H9 (cell line): ENCODE measurements at places on chromosomes 6 and 20. TPM values are rescaled to one million over a fixed set of nuclear protein-coding genes. Genes with fewer than 3 reads are reported as not detected.

Gene TMEM14C
- total RNA-seq = 94.4 and 104 TPM in 2 replicates

DNA sequence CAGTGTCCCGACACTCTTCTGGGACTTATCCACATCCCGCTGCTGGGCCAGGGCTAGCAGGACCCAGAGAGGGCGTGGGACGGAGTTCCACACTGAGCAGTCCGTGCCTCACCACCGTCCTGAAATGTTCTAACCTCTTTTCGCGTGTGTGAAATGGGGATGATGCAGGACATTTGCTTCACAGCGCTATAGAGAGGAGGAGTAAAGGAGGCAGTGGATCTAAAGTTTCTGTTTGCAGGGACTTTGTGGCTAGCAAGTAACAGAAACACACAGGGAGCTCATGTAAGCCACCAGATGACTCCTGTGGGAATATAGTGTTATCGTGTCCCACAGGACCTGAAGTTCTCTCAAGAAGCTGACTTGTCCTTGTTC lies 634 bp downstream of the ITPA start:
- DNase-seq = no peak

Gene RCAN2
- total RNA-seq = 3.0 TPM in 2 replicates

Gene ENPP5
- 4.6 and 5.1 TPM in 2 replicates for total RNA-seq

Gene SLC25A27
- 3.8 and 5.1 TPM in 2 replicates for total RNA-seq

- no peak for DNase-seq
These were observed 9.1 kb upstream of the SAYSD1 start for GRCh38 chr6:39124114-39124513.

DNA sequence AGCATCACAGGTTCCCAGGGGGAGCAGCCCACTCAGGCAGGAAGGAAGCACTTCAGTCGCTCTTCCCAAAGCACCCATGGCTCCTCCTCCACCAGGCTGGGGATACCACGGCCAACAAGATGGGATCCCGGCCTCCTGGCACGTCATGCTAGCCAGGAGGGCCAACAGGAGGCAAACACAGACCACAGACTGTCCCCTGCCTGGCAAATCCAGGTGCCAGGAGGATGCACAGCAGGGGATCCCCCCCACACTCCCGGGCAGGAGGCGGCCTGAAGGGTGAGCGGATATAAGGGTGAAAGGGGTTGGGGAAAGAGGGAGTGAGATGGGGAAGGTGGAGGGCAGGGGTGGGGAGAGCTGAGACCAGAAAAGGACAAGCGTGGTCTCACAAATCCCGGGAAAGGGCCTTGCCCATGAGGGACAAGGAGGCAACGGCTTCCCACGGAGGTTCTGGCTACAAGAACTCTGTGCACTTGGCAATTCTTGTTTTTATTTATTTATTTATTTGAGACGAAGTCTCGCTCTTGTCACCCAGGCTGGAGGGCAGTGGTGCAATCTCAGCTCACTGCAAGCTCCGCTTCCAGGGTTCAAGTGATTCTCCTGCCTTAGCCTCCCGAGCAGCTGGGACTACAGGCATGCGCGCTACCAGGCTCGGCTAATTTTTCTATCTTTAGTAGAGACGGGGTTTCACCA lies 7.2 kb downstream of the PXDC1 start:
- DNase-seq = no peak

- DNase-seq = no peak
These were observed 9.8 kb downstream of the NKX2-4 start for GRCh38 chr20:21387528-21387927.

- no peak for DNase-seq
These were observed 174.8 kb upstream of the HEY2 start for GRCh38 chr6:125574604-125575003.

DNA sequence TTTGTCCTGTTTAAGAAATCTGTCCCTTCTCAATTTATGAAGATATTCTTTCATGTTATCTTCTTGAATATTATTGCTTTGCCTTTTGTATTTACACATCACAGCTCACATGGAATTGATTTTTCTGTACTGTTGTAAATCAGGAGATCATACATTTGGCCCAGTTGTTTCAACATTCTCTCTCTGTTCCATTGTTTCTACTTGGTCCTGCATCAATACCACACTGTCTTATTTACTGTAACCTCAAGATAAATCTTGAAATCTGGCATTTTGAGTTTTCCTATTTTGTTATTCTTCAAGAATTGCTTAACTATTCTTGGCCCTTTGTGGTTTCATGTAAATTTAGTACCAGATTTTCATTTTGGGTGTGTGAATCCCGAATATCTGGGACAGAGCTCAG lies 121.7 kb upstream of the CCN2 start:
- no peak for DNase-seq

DNA sequence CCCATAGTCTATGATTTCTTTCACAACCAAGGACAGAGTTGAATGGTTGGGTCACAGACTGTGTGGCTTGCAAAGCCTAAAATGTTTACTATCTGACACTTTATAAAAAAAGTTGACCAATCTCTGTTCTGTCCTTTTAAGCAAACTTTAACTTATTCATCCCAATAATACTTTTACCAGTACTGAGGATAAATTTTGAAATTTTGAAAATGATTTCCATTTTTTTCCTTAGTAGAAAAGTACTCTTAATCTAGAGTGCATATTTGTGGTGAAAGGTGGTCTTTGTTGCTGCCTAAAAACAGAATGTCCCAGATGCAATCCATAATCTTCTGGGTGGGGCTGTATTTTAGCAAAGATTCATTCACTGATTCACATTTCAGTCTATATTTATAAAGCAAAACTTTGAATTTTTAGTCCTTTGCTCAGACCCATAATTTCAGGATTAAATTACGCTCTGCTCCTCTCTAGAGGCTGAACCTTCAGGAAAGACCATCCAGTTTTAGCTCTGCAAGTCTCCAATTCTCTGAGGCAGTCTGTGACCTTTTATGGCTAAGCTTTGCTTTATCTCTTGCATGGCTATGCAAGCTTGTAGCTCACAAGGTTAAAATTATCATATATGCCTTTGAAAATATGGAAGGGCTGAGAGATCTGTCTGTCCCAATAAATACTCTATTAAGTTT lies 573.5 kb downstream of the COL12A1 start:
- DNase-seq = no peak

DNA sequence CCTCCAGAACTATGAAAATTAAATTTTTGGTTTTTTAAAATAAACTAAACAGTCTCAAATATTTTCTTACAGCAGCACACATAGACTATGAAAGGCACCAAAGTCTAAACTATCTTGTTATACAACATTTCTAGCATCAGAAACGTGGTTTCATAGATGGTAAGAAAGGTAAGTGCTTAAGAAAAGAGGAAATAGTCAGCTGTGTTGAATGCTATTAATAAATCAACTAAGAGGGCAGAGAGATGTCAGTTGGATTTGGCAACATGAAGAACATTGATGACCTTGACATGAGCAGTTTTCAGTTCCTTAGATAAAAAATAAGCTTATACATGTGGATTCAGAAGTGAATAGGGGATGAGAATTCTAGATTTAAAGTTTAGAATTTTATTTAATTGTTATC lies 113.6 kb downstream of the RFX6 start:
- DNase-seq = no peak

Gene SIGLEC1
- total RNA-seq = not detected in 2 replicates

- no peak for DNase-seq
These were observed 21.8 kb downstream of the ITPR3 start for GRCh38 chr6:33642897-33643296.

Gene HRH3
- 1.8 and 1.9 TPM in 2 replicates for total RNA-seq

GRCh38 chr6:133610227-133610840 lies 278.6 kb upstream of the TCF21 start:
- DNase-seq = no peak

- DNase-seq = no peak
These were observed 1.2 kb upstream of the ULBP2 start for GRCh38 chr6:149940672-149940982.

Gene EBF4
- 3.9 and 4.3 TPM in 2 replicates for total RNA-seq

GRCh38 chr20:59718071-59718470 lies 113.7 kb downstream of the PHACTR3 start:
- no peak for DNase-seq

GRCh38 chr6:169723991-169724493 lies 258 bp downstream of the PHF10 start:
- DNase-seq = no peak

Gene ARMH2
- total RNA-seq = not detected in 2 replicates
